ENCODE measurements at places on chromosomes 6 and 20.

GRCh38 chr6:44775121-44775520, 387.6 kb downstream of the CDC5L start:
- no peak for DNase-seq

DNA sequence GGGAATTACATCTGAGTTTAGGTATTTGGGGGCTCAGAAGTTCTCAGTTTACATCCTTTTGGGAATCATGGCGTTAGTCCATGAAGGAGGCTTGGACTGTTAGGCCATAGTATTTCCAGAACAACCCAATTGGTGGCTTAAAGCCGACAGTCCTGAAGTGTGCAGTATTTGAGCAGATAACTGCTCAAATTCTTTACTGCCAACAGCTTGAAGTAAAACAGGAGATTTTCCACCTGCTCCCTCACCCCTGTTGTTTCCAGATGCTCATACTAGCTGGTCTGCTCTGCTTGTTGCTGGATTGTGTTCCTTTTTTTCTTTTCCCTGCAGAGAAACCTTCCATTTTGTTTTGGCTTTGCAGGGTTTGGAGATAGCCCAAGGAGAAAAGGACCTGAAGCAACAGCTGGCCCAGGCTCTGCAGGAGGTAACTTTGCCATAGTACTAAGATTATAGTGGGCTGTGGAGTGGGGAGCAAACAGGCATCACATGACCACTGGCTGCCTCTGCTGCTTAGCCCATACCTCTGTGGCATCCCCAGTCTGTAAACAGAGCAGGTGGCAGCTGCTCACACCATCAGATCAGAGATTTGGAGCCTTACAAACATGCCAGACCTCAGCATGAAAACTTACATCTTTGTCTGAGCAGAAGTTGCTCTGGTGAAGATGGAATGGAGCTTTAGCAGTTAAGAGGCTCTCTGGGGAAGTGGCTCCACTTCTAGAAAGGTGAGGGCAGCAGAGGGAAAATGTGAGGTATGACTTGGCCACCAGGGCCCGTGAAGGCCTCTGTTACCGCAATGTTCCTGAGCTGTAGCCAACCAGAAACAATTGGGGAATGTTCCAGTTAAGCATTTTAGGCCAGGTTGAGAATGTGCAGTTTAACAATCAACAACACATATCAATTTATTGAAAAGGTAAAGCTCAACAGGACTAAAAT, 17.6 kb downstream of the RNF8 start:
- no peak for DNase-seq

- DNase-seq: no peak
Measured at GRCh38 chr6:75299801-75300530, 15.4 kb upstream of the TMEM30A start.

DNA sequence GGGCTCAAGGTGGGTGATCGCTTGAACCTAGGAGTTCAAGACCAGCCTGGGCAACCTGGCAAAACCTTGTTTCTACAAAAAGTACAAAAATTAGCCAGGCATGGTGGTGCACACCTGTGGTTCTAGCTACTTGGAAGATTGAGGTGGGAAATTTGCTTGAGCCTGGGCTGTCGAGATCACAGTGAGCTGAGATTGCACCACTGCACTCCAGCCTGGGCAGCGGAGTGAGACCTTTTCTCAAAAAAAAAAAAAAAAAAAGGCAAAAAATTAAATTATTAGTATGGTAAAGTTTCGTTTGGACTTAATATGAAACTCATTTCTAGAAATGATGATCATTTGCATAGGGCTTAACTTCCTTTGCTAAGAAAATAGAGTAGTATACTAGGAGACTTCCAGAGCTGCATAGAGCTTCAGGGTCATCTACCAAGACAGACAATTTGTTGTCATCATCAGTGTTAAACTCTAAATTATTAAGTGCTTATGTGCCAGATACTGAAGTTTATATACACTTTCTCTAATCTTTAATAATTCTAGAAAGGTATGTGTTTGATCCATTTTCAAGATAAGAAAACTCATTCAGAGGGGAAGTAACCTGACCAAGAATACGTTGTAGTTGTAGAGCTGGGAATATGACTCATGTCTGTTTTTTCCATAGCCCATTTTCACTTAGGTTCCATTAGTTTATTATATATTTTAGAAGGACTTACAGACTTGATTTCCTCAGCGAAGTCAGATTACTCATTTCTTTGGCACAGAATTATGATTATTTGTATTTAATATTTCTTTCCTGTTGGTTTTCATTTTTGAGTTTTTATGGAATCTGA, 84.5 kb downstream of the SLC16A10 start:
- no peak for DNase-seq

DNA sequence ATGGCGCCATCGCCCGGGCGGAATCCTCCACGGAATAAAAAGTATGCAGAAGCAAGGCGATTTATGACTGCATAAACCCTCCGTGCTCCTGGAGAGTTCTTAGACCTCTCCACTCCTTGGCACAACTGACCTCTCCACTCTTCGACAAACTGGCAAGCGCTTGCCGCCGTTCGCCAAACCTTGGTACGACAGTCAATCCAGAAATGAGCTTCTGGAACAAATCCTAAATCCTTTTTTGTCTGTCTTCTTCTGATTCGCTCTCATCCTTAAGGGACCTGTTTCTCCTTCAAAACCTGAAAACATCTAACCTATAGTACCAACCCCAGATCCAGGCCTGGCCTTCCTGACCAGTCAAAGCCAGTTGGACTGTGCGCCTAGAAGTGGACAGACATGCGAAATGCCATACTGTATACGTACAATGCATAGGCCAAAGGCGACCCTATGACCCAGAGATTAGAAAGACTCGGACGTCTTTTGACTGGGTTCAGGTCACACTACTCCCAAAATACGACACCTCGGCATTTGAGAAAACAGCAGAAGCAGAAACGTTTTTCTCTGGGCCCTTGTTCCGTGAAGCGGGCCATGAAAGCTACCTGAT, 59.4 kb downstream of the TRIM27 start:
- no peak for DNase-seq

DNA sequence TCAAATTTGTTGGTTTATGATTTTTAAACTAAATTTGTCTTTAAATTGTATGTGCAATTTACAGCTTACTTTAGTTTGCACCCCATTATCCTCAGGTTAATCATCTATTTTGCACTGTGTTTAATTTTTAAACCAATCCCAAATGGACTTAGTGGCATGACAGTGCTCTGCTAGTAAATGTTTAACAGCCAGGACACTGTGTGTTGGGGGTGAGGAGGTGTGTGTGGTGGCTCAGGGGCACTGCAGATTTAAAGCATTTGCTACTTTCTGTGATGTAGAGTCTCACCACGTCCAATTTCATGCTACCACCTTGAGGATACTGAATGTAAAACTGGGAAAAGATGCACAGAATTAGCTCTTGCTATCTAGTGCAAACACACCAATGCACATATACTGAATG, 225.7 kb downstream of the HAO1 start:
- no peak for DNase-seq

DNA sequence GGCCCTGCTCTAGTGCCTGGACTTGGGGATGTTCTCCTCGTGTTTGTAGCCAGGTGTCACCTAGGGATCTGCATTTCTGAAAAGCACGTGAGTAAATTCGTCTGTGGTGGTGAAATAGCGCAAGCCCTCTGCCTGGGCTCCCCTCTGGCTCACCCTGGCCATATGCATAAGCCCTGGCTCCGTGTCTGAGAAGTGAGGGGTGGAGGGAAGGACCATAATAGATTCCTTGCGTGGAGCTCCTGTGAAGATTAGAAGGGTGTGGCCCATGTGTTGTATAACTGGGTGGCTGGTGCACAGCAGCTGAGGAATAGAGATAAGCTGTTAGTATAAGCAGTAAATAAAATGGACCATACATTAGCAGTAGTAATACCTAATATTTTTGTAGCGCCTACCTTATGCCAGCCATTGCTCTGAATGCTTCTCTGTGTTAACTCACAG, 4.8 kb downstream of the BCAS1 start:
- DNase-seq: no peak

GRCh38 chr6:110645685-110646418, 169.4 kb downstream of the CDK19 start:
- DNase-seq: no peak

- no peak for DNase-seq
Measured at GRCh38 chr6:29510202-29510601, 22.4 kb upstream of the MAS1L start.

GRCh38 chr6:15341311-15342001, 95.6 kb downstream of the JARID2 start:
- DNase-seq: no peak

- DNase-seq: no peak
Measured at GRCh38 chr6:6738922-6739716, 150.6 kb downstream of the LY86 start.

- no peak for DNase-seq
Measured at GRCh38 chr20:63064745-63065711, 58.3 kb upstream of the BHLHE23 start.

DNA sequence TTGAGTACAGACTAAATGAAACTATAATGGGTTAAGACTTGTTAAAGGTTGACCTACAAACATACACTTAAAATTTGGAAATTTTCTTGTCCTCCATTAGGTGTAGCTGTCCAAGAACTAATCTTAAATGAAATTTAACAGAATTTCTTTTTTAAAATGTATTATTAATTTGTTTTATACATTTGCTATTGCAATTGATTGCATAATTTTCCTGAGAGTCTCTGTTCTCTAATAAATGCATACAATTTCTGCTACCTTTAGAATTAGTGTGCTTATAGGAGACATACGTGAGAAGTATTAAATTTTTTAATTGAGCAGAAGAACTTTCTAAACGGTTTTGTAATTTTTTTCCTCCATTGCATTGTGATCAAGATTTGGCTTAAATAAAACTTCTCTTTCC, 1.5 kb downstream of the FAM135A start:
- no peak for DNase-seq

DNA sequence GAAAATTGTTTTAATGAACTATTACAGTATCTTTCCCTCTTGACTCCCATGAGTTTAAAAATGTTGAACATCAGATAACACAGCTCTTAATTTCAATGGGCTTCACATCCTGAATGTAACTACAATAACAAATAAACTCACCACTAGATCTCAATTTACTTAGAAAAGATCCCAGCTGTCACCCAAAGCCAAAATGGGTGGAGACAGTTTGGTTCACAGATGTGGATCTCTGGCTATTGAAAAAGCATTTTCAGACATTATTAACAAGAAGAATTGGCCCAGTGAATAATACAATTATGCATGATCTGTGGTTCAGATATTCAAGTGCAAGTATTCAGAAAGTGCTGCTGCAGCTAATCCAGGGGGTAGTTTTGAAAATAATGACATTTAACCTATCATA, 184.7 kb upstream of the RALGAPA2 start:
- DNase-seq: no peak

GRCh38 chr6:85137865-85138264, 312.0 kb upstream of the NT5E start:
- DNase-seq: no peak

- no peak for DNase-seq
Measured at GRCh38 chr6:33118525-33119123, 42.8 kb downstream of the HLA-DPB1 start.

Data from stimulated activated CD4-positive, alpha-beta T cell treated with anti-CD3 and anti-CD28 coated beads, Interleukin-1b, Interleukin-23, amount 100 ng/mL, for 1 hour (primary cell).